Small intestine (tissue), 16 donors: ENCODE measurements at places on chromosomes 1 and 21.

GRCh38 chr1:234507089-234507488, 28.1 kb upstream of the TARBP1 start:
- DNase-seq, result no peak

GRCh38 chr1:33152685-33153432, 29.0 kb downstream of the TRIM62 start:
- DNase-seq, result no peak

- no peak for DNase-seq
These were observed 17.7 kb downstream of the PFKFB2 start for GRCh38 chr1:207070811-207071210.

- DNase-seq, result no peak
These were observed 111.0 kb downstream of the KCNJ6 start for GRCh38 chr21:37805266-37805665.

DNA sequence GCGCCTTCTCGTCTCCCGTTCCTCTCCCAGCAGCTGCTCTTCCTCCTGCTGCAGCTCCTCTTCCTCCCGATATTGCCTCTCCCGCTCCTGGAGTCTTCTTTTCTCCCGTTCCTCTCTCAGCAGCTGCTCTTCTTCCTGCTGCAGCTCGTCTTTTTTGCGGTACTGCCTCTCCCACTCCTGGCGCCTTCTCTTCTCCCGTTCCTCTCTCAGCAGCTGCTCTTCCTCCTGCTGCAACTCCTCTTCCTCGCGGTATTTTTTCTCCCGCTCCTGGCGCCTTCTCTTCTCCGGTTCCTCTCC, 5.3 kb downstream of the TCHH start:
- DNase-seq, result no peak

DNA sequence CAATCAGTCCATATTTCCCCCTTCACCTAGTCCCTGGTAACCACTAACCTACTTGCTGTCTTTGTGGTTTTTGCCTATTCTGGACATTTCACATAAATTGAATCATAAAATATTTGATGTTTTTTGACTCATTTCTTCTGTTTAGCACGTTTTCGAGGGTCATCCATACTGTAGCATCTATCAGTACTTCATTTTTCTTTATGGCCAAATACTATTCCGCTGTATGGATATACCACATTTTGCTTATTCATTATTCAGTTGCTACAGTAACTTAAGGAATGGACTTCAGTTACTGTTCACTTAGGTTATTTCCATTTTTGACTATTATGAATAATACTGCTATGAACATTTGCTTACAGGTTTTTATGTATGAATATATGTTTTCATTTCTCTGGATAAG, 12.3 kb downstream of the PBX1 start:
- DNase-seq, result no peak

DNA sequence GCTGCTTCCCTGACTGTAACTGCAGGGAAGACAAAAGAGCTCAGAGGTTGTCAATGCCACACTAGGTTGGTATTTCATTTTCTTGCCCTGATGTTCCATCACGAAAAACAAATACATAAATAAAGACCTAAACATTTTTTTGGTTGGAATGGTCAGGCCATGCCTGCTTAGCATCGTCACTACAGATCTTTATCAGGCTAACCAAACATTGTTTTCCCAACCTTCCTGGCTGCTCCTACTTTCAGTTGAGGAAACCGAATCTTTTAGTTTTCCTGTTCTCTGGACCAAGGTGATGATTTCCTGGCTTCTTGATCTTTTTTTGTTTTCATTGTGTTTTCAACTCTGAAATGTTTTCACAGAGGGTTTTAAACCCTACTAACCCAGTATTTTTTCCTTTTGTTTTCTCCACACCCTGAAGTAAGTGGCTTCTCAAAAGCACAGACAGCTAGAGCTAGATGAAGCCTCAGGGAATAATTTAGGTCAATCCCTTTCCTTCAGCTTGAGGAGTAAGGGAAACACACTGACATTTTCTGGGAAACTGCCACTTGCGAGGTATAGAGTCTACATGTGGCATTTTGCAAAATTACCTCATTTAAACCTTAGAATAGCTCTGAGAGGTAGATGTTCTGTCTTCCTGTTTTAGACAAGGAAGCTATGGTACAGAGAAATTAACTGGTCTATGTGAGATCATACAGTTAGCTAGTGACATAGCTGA, 67.2 kb upstream of the CNN3 start:
- DNase-seq, result no peak

- no peak for DNase-seq
These were observed 37.2 kb downstream of the LACTBL1 start for GRCh38 chr1:22935433-22935832.

DNA sequence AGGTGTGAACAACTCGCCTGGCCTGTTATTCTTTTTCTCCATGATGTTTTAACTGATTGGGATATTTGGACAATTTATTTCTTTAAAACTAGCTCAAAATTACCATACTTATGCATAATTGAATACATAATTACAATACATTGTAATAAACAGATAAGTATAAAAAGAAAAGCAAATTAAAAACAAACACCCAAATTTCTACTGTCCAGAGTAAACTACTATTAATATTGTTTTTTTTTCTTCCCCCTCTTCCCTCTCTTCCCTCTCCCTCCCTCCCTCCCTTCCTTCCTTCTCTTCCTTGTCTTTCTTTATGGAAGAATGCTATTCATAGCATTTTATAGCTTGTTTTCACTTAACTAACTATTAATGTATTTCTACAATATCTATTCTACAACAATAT, 117.7 kb upstream of the IVNS1ABP start:
- no peak for DNase-seq

GRCh38 chr21:32843561-32843960, 72.0 kb upstream of the PAXBP1 start:
- peak; percentile 5 for DNase-seq

DNA sequence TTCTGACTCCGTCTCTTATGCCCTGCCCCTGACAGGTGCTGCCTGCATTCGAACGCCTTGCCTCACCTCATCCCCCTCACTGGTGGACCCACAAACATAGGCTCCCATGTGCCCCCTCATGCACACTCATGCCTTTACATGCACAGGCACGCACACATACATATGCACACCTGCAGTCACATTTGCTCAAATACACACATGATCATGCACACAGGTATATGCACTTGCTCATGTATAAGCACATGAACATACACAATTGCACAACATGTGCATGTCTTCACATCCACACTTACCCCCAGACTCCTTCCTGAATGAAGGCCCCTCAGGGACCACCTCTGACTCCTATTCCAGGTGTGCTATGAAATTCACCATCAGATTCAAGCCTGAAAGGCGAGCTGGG, 506.9 kb downstream of the PTPRU start:
- no peak for DNase-seq

- DNase-seq, result no peak
These were observed 159.2 kb downstream of the AGBL4 start for GRCh38 chr1:49864581-49864980.

DNA sequence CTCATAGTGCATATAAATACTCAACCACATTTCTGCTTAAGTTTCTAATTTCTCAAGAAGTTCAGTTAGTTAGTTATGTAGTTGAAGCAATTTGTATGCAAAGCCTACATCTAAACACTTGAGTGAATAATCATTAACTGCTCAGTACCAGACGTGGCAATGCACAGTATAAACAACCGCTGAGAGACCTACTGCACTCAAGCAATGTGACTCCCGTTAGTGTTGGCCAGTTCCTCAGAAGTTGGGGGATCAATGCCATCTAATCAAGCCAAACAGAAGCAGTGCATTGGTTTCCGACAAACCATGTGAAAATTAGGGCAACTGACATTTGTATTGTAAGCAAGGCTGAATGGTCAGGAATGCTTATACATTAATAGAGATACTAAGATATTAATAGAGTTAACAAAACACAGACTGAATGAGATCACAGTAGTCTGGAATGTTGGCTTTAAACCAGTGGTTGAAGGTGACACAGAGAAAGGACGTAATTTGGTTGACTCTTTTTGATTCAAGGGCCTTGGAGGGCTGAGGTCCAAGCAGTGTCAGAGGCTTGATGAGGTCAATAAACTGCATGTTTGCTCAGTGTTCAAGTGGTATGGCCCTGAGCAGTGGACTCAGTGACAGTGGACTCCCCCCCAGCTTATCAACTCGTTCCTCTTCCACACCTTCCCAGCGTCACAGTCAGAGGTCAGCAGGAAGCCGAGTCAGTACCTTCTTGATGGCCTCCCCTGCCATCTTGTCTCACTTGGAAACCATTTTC, 255.5 kb downstream of the CTH start:
- no peak for DNase-seq

DNA sequence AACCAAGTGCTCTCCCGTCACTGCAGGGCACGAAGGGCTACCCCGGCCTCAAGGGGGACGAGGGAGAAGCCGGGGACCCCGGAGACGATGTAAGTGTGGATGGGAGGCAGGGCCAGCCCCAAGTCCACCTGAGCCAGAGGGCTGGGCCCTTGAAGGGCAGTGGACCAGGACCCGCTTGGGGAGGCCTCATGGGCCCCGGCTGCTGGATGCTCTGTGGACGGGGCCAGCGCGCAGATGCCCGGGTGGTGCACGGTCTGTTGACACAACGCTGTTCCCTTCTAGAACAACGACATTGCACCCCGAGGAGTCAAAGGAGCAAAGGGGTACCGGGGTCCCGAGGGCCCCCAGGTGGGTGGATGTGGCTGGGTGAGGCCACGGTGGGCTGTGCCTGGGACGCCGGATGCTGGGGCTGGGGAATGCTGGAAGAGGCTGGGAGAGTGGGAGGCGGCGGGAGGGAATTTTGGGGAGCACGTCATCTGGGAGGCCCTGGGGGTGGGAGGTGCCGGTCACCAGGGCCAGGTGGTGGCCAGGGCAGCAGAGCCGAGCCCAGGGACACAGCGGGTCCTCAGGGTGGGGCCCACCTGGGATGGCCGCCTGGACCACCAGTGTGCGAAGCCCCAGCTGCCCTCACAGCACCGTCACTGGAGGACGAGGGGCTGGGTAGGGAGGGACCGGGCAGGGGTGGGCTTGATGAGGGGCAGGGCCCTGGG, 17.5 kb downstream of the COL6A1 start:
- no peak for DNase-seq

DNA sequence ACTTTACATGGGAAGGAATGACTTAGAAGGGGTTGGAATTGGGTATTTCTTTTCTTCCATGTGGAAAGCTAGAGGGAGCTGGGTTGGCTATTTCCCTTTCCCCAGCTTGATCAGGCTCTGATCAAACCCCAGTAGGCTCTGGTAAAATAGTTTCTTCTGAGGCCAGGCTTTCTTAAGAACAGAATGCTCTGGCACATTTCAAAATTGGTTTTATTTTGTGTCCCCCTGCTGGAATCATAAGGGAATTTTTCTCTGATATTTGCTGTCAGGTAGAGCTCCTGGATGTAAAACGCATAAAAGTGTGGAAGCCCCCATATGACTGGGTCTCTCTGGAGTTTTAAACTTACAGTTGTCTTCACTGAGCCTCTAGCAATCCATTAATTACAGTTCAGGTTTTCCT, 17.1 kb upstream of the APOBEC4 start:
- DNase-seq, result no peak

- peak; percentile 81 for DNase-seq
These were observed 56.5 kb downstream of the GALNT2 start for GRCh38 chr1:230123280-230124185.

GRCh38 chr1:224157316-224157715, 25.7 kb upstream of the DEGS1 start:
- DNase-seq, result no peak

DNA sequence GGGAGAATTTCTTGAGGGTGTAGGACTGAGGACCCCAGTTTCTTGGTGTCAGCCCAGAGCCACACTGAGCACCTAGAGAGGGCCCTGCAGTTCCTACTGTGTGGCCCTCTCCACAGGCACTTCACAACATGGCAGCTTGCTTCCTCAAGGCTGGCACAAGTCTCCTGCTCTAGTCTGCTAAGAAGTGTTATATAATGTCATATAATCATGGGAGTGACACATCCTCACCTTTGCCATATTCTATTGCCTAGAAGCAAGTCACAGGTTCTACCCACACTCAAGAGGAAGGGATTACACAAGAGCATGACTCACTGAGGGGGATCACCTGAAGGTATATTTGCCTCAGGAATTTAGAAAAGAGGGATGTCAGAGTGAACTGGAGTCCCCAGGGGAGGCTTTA, 5.5 kb upstream of the SNX27 start:
- DNase-seq, result peak; percentile 90

DNA sequence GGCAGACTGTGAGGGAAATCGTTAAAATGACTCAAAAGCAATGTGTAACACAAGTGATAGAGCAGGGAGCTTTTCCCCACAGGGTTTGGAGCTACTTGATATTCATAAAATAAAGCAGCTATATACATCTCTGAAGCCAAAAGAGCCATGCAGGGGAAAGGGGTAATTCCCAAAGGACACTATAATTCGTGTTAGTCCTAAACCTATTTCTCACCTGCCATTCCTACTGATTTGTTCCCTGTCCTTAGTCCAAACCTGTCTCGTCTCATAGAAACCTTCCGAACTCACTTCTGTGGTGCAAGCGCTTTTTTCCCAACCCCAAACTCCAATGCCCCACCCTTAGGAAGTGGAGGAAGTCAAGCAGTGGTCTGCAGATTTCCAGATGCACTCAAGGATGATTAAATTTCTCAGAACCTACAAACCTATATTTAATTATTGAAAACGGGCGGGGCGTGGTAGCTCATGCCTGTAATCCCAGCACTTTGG, 946 bp upstream of the HNRNPR start:
- no peak for DNase-seq

DNA sequence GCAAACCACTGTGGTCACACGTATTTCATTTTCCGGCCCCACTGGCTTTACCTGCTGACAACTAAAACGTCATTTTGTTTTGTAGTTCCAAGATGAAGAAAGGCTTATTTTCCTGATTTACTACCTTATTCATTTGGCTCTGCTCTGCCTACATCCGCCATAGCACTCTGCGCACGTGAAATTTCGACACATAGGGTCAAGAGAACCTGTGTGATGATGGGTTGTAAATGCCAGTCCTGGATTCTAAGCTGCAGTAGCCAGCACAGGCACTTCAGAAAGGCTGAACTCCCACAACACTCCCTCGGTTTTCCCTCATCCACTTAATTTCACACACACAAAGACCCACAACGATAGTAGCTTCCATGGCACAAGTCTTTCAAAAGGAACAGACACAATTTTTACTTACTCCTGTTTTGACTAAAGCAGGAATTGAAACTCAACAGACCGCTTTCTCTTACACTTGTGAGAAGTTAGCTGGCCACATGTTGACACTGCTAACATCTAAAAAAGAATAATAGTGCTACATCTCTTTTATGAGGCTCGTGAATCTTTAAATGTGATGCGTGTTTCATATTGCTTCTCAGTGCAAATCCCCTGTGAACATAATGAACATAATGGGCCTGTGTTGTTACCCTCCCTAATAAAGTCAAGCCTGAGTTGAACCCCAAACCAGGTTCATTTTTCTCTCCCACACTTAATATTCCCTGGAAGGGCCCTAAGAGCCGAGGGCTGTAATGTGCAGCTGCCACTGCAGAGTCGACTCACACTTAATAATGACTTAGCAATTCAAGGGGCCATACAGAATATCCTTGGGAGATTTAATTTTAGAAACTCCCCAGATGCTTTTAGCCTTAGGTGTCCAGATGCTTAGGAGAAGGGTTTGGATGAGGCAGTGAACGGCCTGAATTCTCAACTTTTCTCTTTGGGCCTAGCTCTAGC, 1.5 kb upstream of the RUNX1 start:
- DNase-seq, result no peak

DNA sequence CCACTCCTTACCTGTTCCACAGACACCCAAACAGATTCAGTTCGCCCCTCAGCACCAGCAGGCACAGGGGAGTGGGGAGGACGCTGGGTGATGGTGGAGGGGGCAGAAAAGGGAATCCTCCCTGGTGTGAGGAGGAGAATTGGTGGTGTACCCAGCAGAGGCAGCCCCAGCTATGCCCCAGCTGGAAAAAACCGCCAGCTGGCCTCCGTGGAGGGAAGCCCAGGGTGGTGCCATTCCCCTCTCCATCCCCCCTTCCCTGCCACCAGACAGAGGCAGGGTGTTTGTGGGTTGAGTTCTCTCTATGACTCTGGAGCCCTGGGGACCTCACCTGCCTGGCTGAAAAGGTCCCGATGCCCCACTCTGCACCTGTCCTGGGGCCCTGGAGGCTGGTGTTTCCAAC, 27.9 kb downstream of the OPTC start:
- no peak for DNase-seq
